AG09319 (cell line): ENCODE measurements at places on chromosomes 5 and 9.

- no peak for DNase-seq
These were observed 7.1 kb upstream of the PDCD6 start for GRCh38 chr5:264338-264737.

- no peak for DNase-seq
These were observed 12.4 kb downstream of the TTC39B start for GRCh38 chr9:15294604-15295003.

DNA sequence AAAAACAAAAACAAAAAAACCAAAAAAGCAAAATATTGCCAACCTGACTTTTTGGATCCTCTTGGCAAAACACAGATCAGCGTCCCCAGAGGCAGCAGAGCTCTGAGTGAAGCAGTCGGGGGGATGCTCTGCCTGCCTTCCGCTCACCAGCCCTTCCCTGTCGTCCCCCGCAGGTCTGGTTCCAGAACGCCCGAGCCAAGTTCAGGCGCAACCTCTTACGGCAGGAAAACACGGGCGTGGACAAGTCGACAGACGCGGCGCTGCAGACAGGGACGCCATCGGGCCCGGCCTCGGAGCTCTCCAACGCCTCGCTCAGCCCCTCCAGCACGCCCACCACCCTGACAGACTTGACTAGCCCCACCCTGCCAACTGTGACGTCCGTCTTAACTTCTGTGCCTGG lies 20.7 kb downstream of the LHX2 start:
- DNase-seq: no peak

GRCh38 chr9:134224567-134225093 lies 60.3 kb upstream of the RNU6ATAC start:
- no peak for DNase-seq

DNA sequence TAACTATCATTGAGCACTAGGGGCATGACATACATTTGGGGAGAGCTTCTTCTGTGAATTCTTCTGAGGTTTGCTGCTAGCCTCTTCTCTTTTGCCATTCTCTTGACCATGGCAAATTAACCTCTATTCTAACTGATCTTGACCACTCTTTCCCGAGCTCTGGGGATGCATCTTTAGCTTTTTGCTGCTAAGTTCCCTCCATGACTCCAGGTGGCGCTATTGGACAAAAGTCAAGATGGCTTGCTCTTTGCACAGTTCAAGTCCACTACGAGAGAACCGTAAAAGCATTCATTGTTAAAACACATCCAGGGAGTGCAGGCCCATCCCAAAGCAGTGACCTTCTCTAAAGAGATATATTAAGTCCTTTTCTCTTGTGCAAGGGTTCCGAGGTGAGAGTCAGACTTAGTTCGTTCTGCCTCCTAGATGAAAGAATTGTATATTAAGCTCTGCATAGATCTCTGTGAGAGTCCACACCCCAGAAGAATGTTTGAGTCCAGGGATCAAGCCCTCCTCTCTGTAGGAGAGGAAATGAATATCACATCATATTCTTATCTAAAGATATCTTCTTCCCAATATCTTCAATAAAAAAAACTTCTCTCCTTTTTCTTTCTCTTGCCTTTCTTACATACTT lies 1152.9 kb upstream of the CDH6 start:
- peak; percentile 4 for DNase-seq

DNA sequence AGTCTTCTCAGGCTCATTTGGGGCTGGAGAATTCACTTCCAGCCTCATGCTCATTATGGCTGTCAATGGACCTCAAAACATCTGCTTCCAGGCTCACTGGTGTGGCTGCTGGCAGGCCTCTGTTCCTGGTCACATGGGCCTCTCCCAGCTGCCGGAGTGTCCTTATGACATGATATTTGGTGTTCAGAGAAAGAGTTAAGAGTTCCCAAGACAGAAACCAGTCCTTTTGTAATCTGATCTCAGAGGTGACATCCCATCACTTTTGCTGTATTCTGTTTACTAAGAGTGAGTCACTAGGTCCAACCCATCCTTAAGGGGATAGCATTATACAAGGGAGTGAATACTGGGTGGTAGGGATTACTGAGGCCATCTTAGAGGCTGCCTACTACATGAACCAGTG lies 104.6 kb downstream of the CACNA1B start:
- DNase-seq: no peak

GRCh38 chr9:129242191-129242941 lies 64.3 kb upstream of the IER5L start:
- DNase-seq: no peak

DNA sequence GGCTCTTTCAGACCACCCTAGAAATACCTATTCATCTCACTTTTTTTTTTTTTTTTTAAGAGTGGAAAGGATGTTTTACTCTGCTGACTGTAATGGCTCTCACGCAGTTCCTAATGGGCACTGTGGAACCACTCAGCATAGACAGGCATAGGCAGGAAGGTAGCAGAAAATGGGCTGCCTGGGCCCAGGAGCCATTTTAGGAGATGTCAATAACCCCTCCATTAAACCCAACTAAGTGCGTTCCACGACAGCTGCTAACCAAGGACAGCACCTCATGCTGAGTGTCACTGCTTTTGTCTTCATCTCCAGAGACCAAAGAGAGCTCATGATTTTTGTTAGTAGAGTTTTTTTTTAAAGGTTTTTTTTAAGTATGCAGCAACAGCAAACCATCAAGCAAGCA lies 15.3 kb downstream of the MAP1B start:
- DNase-seq: no peak

DNA sequence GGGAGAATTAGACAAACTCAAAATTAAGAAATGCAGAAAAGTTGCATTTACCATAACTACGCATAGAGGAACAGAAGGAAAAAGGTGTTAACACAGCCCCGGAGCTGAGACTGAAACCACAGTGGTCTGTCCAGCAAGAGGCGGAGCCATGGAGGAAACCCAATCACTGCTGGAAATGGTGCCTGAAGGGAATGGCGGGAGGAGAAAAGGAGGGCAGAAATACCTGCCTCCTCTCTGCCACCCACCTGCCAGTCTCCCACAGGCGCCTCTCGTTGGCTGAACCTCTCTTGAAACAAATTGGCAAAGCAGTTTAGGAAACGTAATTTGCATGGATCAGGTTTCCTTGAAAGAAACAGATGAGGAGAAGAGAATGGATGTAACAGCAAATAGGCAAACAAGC lies 9.7 kb upstream of the PRKACG start:
- no peak for DNase-seq

DNA sequence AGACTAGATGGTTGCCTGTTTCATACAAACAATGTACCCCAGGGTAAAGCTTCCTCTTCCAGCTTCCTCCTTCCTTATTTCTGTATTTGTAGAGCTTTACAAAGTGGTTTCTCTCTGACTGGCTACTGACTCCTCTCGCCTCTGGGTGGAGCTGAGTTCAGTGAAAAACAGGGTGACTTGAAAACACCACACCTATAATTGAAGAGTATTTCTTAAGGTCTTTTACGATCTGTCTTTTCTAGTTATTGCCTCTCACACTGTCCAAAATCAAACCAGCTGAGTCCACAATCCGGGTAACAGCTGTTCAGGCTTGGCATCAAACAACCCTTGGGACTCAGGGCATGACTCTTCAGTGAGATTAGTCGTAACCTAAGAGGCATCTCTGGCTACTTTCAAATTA lies 200.4 kb downstream of the ARRDC3 start:
- DNase-seq: no peak

- DNase-seq: no peak
These were observed 338.6 kb downstream of the TMEM38B start for GRCh38 chr9:106032978-106033377.

GRCh38 chr9:69955536-69956355 lies 87.9 kb upstream of the MAMDC2 start:
- no peak for DNase-seq

GRCh38 chr9:131068076-131068816 lies 28.1 kb upstream of the AIF1L start:
- DNase-seq: no peak

DNA sequence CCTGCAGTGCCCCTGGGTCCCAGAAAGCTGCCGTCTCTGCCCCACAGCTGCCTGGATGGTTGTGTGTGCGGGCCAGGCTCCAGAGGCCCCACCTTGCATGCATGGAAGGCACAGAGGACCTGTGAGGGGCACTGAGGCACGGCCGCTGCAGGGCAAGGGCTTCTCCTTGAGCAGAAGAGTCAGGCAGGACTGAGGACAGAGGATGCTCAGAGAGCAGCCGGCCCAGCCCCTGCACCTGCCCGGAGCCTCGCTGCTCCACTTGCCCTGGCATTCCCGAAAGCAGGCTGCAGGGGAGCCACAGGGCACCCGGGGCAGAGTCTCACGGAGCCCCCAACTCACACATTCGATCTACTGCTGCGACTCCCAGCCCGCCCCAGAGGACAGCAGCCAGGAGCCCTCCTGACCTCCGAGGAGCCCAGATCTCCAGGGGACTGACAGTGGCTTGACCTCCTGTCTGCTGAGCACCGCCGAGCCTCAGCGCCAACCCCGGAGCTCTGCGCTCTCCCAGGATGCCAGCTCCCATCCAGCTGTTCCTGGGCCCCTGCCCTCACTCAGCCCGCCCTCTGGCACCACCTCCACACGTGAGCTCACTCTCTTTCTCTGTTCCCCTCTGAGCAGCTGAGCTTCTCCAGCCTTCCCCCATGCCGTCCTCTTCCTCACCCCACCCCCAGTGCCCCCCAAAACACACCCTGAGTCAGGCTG lies 95.0 kb downstream of the KCNT1 start:
- DNase-seq: no peak

GRCh38 chr5:54384356-54384933 lies 71.1 kb upstream of the HSPB3 start:
- DNase-seq: no peak
